ENCODE measurements at places on chromosomes 5 and 9.

GRCh38 chr9:89015336-89015735 is 24.1 kb downstream of the S1PR3 start:
- no peak overlapping the region for H3K27ac ChIP-seq
- no peaks in the 10 kb centered on the region for H3K36me3 ChIP-seq
- no peak for DNase-seq
- H3K4me1 ChIP-seq, result no peaks in the 10 kb centered on the region
- peaks cover 13% of the 10 kb centered on the region for H3K27me3 ChIP-seq

GRCh38 chr5:172758077-172758833 is 12.7 kb downstream of the DUSP1 start:
- no peak for DNase-seq
- no peak overlapping the region for H3K27ac ChIP-seq
- H3K36me3 ChIP-seq, result no peaks in the 10 kb centered on the region
- peaks cover 20% of the 10 kb centered on the region for H3K27me3 ChIP-seq

- DNase-seq, result no peak
- H3K36me3 ChIP-seq, result no peaks in the 10 kb centered on the region
- H3K27me3 ChIP-seq, result peaks cover 31% of the 10 kb centered on the region
- no peak overlapping the region for H3K4me3 ChIP-seq
- no peaks in the 10 kb centered on the region for H3K4me1 ChIP-seq
- no peak overlapping the region for H3K27ac ChIP-seq
These were observed 14.2 kb upstream of the C5orf46 start for GRCh38 chr5:147920420-147921030.

GRCh38 chr9:93458712-93459111 is 5.3 kb upstream of the FAM120AOS start:
- H3K4me1 ChIP-seq, result peaks cover 62% of the 10 kb centered on the region
- no peak for DNase-seq
- peak overlapping the region; percentile 70 for H3K27ac ChIP-seq
- no peaks in the 10 kb centered on the region for H3K27me3 ChIP-seq
- peaks cover 14% of the 10 kb centered on the region for H3K36me3 ChIP-seq
- no peak overlapping the region for H3K4me3 ChIP-seq

DNA sequence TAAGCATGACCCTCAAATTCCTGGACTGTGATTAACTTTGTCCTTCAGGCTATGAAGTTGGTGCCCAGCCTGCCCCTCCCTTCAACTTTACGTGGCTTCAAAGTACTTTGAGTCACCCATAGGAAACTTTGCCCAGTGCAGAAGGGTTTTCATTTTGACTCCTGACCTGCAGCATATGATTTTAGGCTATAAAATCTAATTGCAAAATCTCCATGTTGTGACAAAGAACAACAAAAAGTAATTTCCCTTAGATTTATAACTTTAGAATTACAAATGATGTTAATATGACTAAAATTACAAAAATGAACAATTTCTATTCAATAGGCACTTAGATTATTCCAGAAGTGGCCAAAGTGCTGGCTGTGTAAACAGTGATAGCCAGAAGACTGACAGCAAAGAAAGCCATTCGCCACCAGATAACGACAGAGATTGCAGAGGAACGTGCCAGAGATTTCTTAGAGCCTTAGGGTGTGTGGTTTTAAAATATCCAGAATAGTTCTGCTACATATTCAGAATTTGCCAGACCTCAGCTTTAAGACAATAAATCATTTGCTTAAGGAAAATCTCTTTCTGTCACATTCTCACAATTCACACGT is 197.4 kb downstream of the SEMA5A start:
- H3K4me3 ChIP-seq, result no peak overlapping the region
- H3K36me3 ChIP-seq, result no peaks in the 10 kb centered on the region
- no peaks in the 10 kb centered on the region for H3K4me1 ChIP-seq
- no peaks in the 10 kb centered on the region for H3K27me3 ChIP-seq
- H3K27ac ChIP-seq, result no peak overlapping the region

DNA sequence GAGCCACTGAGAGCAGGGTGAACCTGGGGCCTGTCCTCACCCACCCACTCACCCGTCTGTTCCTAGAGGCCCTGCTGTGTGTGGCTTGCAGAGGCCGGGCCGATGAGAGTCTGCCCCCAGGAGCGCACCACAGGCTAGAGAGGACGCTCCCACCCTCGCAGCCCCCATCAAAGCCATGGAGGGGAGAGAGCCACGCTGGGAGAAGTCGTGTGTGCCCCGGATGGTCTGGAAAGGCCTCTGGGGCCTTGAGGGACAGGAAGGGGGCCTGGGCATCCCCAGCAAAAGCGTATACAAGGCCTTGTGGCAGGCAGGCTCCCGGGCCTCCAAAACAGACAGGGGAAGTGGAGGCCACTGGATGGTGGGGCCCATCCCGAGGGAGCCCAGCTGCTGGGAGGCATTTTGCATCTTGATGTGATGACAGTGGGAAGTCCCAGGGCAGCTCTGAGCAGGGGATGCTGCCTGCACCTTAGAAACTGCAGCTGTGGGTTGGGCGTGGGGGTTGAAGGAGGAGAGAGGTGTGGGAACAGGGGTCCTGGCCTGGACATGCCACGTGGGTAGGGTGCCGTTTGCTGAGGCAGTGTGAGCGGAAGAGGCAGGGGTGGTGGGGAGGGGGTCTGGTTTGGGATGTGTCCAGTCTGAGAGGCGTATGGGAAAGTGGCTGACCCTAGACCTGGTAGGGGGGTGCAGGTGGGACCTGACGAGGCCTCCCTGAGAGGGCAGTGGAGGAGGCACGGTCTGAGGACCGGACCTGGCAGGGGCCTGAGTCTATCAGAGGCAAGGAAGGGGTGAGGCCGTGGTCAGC is 43.0 kb upstream of the NOTCH1 start:
- H3K4me3 ChIP-seq, result no peak overlapping the region
- no peaks in the 10 kb centered on the region for H3K36me3 ChIP-seq
- no peaks in the 10 kb centered on the region for H3K4me1 ChIP-seq
- no peak for DNase-seq

GRCh38 chr9:129814432-129815223 is 9.3 kb downstream of the TOR1A start:
- H3K4me1 ChIP-seq, result peaks cover 15% of the 10 kb centered on the region
- H3K27ac ChIP-seq, result peak overlapping the region; percentile 46
- H3K4me3 ChIP-seq, result no peak overlapping the region
- no peaks in the 10 kb centered on the region for H3K27me3 ChIP-seq
- peaks cover 7% of the 10 kb centered on the region for H3K36me3 ChIP-seq

DNA sequence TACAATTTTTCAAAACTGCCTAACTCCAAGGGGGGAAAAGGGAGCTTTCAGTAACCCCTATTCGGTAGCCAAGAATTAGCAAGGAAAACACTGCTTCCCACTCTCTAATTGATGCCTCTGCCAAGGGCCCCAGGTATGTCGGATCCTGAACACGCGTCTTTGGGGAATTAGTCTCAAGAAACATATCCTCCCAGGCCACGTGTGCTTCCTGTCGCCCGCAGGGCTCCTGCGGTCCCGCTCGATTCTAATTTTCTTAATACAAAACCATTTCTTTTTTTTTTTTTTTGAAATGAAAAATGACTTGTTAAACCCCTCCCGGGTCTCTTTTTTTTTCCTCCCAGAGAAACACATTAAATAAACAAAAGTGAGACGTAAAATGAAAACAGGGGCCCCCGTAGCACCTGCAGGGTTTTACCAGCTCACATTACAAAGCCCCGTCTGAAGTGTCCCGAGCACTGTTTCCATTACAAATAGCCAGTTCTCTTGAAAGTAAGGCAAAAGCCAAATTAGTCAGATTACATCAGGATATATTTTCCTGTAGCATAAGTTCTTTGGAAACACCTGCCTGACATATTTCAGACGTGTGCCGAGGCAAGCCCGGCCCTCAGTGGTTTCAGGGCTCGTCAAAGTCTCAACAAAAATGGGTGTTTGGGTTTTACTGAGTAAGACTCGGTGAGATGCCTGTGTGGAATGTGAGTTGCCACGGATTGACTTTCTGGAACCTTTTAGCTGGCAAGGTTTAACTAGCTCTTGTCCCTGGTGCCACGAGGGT is 21.5 kb downstream of the SMIM23 start:
- no peaks in the 10 kb centered on the region for H3K4me1 ChIP-seq
- H3K27ac ChIP-seq, result no peak overlapping the region
- DNase-seq, result no peak
- H3K36me3 ChIP-seq, result no peaks in the 10 kb centered on the region
- no peak overlapping the region for H3K4me3 ChIP-seq
- H3K27me3 ChIP-seq, result peaks cover 31% of the 10 kb centered on the region

DNA sequence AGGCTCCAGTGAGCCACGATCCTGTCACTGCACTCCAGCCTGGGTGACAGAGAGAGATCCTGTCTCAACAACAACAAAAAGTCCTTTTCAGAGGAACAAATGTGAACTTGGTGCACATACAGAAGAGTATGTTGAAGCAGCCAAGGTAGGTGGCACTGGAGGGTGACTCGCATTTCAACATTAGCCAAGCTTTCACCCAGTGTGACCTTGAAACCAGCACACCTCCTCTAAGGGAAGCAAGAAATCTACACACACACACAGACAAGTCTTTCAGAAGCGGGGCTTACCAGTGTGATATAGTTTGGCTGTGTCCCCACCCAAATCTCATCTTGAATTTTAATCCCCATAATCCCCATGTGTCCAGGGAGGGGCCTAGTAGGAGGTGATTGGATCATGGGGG is 225.2 kb downstream of the SEMA5A start:
- no peaks in the 10 kb centered on the region for H3K4me1 ChIP-seq
- no peak overlapping the region for H3K27ac ChIP-seq
- DNase-seq, result no peak
- H3K27me3 ChIP-seq, result no peaks in the 10 kb centered on the region

- H3K4me1 ChIP-seq, result peaks cover 47% of the 10 kb centered on the region
- DNase-seq, result no peak
- H3K4me3 ChIP-seq, result peak overlapping the region; percentile 93
- no peaks in the 10 kb centered on the region for H3K27me3 ChIP-seq
These were observed 2.6 kb downstream of the VDAC1 start for GRCh38 chr5:134001938-134002731.

- H3K27me3 ChIP-seq, result no peaks in the 10 kb centered on the region
- H3K4me3 ChIP-seq, result no peak overlapping the region
- no peaks in the 10 kb centered on the region for H3K36me3 ChIP-seq
- no peak overlapping the region for H3K27ac ChIP-seq
- peaks cover 34% of the 10 kb centered on the region for H3K4me1 ChIP-seq
These were observed 66.7 kb downstream of the TLE1 start for GRCh38 chr9:81622471-81623255.

- H3K36me3 ChIP-seq, result no peaks in the 10 kb centered on the region
- H3K4me1 ChIP-seq, result peaks cover 4% of the 10 kb centered on the region
- no peaks in the 10 kb centered on the region for H3K27me3 ChIP-seq
- H3K4me3 ChIP-seq, result no peak overlapping the region
- no peak for DNase-seq
These were observed 234.3 kb upstream of the ANKH start for GRCh38 chr5:15105799-15106393.

DNA sequence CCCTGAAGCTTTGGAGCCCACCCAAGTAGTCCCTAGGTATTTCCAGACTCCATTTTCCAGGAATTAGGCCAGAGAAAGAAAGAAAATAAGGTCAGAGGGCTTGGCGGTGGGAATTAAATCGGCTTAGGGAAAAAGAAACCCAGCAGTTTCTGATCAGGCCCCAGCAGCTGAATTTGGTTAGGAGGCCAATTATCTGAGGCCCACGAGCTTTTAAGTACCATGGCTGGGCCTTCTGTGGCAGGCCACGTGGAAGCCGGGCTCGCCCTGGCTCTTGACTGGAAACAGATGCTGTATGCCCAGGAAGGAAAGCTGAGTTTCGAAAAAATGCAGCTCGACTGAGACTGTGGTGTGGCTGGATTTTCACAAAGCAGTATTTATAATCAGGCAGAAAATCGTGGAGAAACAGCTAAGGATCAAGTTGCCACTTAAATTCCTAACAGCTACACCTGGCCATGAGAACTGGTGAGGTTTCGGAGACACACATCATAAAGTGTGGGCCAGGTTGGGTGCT is 75.1 kb upstream of the PANK3 start:
- H3K4me3 ChIP-seq, result no peak overlapping the region
- peaks cover 8% of the 10 kb centered on the region for H3K27me3 ChIP-seq
- H3K27ac ChIP-seq, result no peak overlapping the region
- no peak for DNase-seq

- DNase-seq, result no peak
- no peaks in the 10 kb centered on the region for H3K4me1 ChIP-seq
- no peaks in the 10 kb centered on the region for H3K36me3 ChIP-seq
- H3K4me3 ChIP-seq, result no peak overlapping the region
These were observed 72.1 kb downstream of the RAI14 start for GRCh38 chr5:34728236-34728635.

GRCh38 chr9:36142510-36143244 is 6.1 kb downstream of the GLIPR2 start:
- peak overlapping the region; percentile 89 for H3K27ac ChIP-seq
- H3K4me3 ChIP-seq, result peak overlapping the region; percentile 92
- H3K36me3 ChIP-seq, result peaks cover 15% of the 10 kb centered on the region
- H3K27me3 ChIP-seq, result no peaks in the 10 kb centered on the region

- DNase-seq, result no peak
- no peaks in the 10 kb centered on the region for H3K27me3 ChIP-seq
- peaks cover under 1% of the 10 kb centered on the region for H3K4me1 ChIP-seq
These were observed 9.0 kb upstream of the EDF1 start for GRCh38 chr9:136875155-136875554.

DNA sequence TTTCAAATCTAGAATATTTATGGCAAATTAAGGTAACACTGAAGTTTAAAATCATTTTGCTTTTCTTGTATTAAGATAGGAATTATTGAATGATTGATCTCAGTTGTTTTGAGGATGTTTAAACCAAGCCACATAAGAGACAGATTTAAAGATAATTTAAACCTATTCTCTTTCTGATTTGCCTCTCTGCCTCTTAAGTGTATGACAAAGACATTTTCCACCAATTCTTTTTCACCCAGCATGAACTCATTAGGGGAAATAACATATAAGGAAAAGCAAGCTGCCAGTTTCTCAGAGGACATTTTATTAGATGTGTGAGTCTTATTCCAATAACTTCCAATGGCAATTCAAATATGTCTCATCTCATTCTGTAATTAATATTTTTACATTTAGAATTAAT is 568.3 kb upstream of the MEF2C start:
- no peaks in the 10 kb centered on the region for H3K4me1 ChIP-seq
- peaks cover 6% of the 10 kb centered on the region for H3K36me3 ChIP-seq
- H3K27me3 ChIP-seq, result no peaks in the 10 kb centered on the region
- DNase-seq, result no peak

DNA sequence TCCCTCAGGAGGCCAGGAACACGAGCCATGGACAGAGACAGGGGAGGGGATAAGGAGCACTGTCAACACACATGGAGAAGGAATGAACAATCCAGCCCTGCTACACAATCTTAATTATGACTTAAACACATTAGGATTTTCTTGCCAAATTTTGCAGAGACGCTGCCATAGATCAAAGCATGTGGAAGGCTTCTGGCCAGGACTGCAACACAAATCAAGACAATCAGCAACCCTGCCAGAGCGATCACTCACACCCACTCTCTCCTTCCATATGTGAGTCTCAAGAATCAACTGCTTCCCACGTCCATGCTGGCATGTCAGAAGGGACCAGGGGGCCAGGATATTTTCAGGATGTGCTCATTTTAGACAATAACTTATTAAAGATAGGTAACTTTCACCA is 85.6 kb downstream of the ROR2 start:
- no peak overlapping the region for H3K27ac ChIP-seq
- H3K27me3 ChIP-seq, result peaks cover 38% of the 10 kb centered on the region
- H3K4me1 ChIP-seq, result no peaks in the 10 kb centered on the region
- no peak for DNase-seq
